ENCODE measurements at places on chromosomes 16 and 17.

DNA sequence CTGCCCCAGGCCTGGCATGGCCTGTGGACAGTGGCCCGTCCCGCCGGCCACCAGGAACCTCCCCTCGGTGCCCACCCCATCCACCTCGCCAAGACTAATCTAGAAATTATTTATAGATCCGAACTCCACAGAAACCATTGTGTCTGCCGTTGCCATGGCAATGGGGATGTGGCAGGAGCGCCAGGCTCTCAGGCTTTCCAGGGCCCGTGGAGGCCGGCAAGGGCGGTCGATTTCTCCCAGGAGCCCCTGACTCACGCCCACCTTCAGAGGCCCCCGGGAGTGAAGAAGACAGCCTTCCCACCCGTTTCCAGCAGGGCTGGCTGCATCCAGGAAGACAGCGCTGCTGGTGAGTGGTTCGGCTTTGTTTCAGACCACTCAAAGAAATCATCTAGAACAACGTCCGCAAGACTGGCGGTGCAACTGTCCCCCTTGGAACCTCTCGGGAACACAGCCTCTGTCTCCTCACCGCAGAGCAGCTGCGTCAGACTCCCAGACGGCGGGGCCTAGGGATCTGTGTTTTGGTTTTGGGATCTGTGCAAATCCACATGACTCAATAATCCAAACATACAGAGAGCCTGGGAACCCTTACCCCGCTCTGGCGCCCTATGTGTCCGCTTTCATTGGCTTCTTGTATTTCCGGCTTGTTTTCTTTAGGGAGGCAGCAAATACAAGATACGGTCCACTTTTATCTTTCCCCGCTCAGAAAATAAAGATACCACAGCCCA is 48.5 kb upstream of the ZCCHC14 start:
- DNase-seq = no peak

- DNase-seq = peak; percentile 26
These were observed 4.6 kb upstream of the ICAM2 start for GRCh38 chr17:64024781-64025731.

- DNase-seq = no peak
These were observed 7.7 kb downstream of the MIEF2 start for GRCh38 chr17:18267927-18268711.

DNA sequence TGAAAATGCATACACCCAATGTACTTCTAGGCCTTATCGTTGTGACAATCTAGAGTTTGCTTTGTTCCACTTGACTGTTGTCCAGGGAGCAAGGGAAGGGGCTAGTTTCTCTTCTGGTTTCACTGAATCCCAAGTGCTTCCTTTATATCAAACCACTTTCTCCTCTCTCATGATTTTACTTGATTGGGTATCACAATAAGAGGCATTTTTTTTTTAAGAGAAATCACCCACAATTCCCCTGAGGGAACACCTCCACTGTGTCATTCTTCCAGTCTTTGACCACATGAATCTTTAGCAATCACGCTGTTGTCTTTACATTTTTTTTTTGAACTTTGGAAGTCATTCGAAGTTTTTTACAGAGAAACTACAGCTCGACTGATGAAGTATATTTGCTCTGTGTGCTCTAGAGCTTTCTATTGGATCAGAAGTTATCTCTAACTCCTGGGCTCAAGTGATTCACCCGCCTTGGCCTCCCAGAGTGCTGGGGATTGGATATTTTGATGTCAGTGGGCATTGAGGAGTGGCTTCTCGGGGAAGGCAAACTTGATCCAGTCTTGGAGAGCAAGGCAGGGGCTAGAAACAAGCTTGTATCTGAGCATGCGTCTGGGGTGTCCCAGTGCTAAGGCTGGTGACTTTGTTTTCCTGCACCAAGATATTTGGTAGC is 3.0 kb downstream of the CDH1 start:
- DNase-seq = no peak

DNA sequence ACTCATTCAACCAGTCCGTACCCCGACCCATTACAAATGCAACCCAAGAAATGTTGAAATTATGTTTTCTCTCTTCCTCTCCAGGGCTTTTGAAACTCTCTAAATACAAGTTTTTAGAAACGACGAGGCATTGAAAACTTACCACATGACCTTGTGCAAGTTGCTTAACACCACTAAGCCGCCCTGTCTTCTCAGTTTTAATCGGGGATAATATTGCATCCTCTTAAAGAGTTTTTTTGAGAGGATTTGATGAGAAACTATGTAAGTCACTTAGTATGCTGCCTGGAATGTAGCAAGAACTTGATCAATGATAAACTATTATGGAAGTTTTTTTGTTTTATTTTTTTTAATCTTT is 149.0 kb upstream of the FAM20A start:
- DNase-seq = no peak

DNA sequence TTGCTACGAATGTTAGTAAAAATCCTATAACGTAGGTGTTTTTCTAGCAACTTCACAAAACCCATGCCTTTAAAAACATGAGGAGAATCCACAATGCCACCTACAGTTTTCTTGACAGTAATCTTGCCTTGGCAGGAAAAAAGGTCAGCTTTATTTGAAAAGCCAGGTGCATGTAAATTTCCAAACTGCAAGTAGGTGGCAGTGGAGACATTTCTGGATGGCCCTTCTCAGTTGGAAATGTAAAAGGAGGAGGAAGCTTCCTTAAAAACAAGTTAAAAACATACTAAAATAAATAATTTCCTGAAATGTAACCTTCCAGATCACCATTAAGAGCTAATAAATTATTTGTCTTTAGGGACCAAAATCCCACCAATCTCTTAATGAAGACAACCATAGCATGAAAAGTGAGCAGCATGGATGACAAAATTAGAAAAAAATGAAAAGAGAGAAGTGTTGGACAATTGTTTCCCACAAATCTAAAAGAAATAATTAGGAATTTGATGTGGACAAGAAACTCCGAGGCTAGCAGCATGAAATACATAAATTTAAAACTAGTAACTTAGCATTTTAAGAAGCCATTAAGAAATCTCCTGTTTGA is 152.2 kb downstream of the SNX11 start:
- DNase-seq = no peak

DNA sequence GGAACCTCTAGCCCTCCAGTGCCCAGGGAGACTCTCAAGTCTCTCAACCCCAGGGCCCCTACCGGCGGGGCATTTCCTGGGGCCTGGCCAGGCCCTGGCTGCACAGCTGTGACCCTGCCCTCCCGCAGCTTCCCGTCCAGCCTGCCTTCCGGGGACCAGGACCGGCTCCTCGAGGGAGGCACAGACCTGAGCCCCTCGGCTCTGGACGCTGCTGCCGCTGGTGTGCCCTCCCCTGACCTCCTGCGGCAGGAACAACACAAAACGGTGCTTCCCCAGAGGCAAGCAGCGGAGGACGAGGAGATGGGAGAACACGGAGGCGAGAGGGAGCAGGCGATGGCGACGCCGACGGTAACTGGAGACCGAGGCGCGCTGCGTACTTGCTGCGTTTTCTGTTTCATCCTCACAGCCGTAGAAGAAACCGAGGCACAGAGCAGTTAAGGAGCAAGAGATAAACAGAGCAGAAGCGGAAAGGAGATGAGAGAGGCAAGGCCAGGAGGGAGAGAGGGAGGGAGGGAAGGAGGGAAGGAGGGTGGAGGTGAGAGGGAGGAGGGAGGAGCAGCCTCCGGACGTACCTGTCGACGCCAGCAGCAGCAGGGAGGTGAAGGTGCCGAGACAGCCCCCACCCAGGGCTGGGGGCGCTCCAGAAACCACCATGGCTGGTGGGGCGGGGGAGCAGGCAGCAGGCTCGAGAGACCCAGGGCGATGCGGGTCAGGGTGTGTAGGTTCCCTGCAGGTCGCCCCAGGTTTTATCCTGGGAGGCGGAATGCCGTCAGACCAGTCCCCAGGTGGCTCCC is at the start of gene PRSS22:
TSS of gene PRSS22 (minus strand) at position 720 of the 794 bp plus-strand sequence. CDS start at position 654, 66 bp downstream.
- DNase-seq = no peak

GRCh38 chr16:3458278-3458851 is 14.9 kb downstream of the NAA60 start:
- DNase-seq = no peak

DNA sequence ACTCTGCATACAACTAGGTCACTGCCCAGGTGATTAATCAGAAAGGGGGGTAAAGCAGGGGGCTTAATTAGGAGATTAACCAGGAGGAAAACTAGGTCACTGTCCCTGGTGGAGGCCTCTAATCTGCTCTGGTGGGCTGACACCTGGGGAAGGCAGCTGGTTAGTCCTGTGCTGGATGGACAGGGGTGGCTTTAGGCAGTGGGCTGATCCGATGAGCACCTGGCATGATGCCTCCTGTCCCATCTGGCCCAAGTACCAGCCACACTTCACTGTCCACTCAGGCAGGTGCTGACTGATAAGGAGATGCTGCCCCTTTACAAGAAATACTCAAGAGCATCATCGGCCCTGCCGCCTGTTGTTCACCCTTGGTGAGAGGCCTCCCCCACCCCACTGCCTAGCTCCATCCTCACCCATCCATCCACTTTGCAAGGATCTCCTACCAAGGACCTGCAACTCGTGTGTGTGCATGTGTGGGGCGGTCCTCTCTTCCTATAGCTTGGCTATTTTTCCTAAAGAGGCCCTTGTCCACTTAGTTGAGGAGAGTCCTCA is 13.8 kb upstream of the RCVRN start:
- no peak for DNase-seq

DNA sequence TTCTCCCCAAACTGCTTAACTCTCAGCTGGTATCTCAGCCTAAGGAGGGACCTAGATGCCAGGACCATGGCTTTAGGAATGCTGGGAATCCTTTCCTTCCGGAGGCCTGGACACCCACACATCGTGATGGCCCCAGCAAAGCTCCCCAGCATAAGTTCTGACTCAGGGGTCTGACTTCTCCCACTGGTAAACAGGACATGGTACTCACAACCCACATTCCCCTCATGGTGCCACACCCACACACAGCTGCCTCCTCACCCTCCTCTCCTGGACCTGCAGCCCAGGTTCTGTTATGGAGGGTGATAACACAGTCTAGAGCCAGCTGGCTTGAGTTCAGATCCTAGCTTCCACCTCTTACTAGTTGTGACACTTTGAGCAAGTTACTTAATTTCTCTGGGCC is 719 bp upstream of the RNF227 start:
- DNase-seq = peak; percentile 65

DNA sequence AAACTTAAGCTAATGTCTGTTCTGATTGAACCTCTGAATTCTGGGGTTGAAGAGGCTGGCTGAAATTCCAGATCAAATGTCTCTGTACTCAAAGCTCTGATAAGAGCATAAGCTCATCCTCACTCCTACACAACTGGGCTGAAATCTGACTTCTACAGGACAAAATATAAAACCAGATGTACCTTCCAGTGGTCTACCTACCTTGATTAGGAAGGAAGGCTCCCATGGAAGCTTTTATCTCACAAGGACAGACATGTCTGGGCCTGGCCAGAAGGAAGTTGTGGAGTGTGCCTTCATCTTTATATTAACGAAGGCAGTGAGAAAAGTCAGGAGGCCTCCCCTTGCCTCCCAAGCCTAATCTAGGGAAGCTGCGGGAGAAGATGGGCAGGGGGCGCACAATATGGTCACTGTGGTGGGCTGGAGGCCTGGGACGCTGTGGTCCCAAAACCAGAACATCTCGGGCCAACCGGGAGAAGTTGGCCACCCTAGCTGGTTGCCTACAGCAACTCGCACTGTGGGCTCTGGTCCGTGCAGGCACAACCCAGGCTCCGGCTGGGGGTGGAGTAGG is 55.6 kb upstream of the LRRC37A3 start:
- DNase-seq = no peak

DNA sequence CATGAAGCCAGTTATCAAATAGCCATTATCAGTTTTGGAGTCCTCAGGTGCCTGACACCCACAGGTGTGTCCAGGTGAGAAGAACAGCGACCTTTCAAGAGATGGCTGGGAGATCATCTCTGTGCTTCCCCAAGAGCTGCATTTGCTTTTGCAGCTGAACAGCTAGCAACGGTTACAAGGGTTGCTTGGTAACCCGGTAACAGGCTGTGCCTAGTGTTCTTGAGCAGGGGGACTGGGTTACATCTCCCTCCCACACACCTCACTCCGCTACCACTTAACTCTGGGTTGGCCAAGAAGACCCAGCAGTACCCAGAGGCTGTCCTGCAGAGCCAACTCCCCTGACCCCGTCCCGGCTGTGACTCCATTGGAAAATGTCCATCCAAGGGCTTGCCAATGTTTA is 147.0 kb downstream of the SLC39A11 start:
- DNase-seq = no peak

GRCh38 chr17:75489511-75489955 is 25.8 kb downstream of the CASKIN2 start:
- no peak for DNase-seq

- DNase-seq = no peak
These were observed 14.4 kb downstream of the TENT4B start for GRCh38 chr16:50167556-50167955.

GRCh38 chr17:82648742-82649331 is 593 bp upstream of the WDR45B start:
- no peak for DNase-seq

- no peak for DNase-seq
These were observed 3.0 kb downstream of the ARHGDIA start for GRCh38 chr17:81867991-81868673.

DNA sequence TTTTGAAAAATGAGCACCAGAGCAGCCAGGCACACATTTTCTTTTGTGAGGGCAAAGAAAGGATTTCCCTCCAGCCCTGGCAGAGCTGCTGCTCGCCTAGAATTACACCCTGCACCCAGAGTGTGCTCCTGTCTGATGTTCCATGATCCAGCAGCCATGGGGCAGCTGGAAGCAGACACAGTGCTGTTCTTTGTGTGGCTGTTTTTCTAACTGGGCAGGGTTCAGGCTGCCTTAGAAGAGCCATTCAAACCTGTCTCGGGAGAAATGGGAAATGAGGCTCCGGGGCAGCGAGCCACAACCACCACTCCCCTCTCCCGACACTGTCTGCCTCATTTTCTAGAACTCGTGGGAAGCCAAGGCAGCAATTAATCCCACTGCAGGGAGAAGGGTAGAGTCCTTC is 28.9 kb downstream of the LITAF start:
- DNase-seq = no peak

DNA sequence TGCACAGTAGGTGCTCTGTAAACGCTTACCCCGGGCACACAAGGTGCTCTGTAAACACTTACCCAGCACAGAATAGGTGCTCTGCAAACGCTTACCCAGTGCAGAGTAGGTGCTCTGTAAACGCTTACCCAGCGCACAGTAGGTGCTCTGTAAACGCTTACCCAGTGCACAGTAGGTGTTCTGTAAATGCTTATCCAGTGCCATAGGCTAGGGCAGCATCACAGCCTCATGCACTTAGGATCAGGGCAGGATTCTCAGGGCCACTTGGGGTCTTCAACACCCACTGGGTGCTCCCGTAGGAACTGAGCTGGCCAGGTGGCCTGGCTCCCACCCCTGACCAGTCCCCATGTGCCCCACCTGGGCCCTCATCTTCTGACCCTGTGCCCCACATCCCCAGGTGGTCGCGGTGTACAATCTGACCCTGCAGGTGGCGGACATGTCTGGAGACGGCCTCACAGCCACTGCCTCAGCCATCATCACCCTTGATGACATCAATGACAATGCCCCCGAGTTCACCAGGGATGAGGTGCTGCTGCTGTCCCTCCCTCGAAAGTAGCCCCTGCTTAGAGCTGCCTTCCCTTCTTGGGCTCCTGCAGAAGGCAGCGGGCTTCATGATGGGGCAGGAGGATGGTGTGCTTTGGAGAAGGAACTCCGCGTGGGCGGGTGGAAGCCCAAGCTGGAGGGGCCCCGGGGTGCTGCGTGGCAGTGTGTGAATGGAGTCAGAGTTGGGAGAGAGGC is 13.1 kb downstream of the SLC22A31 start:
- DNase-seq = no peak

GRCh38 chr17:58172369-58173071 is 5.7 kb downstream of the OR4D2 start:
- no peak for DNase-seq
